ENCODE measurements at places on chromosomes 13 and 19.

DNA sequence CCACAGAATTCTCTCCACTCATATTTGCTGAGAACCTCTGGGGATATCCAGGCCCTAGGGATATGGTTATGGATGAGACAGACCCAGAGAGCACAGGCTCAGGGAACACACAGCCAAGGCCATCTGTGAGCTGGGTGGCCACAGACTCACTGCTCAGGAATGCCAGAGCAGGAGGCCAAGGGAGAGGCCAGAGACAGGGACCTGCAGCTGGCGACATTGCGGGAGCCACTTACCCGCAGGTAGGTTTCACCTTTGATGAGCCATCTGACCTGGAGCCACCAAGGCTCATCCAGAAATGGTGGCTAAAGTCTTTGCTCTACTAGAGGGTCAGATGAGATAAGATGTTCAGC is 29.4 kb downstream of the CCNE1 start:
- DNase-seq, result peak; percentile 52

DNA sequence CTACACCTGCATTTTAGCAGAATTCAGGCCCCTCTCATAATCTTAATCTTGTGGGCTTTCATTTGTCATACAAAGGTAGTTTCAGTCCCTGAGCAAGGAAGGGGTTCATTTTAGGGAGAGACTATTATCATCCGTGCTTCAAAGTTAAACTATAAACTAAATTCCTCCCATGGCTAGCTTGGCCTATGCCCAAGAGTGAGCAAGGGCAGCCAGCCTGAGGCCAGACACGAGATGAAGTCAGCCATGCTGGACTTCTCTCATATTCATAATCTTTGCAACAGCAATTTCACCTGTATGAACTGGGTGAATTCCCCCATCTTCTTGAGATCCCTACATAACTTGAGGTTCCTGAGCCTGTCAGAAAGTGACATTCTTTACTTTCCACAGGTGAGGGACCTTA is 13.0 kb downstream of the ERICH4 start:
- no peak for DNase-seq

DNA sequence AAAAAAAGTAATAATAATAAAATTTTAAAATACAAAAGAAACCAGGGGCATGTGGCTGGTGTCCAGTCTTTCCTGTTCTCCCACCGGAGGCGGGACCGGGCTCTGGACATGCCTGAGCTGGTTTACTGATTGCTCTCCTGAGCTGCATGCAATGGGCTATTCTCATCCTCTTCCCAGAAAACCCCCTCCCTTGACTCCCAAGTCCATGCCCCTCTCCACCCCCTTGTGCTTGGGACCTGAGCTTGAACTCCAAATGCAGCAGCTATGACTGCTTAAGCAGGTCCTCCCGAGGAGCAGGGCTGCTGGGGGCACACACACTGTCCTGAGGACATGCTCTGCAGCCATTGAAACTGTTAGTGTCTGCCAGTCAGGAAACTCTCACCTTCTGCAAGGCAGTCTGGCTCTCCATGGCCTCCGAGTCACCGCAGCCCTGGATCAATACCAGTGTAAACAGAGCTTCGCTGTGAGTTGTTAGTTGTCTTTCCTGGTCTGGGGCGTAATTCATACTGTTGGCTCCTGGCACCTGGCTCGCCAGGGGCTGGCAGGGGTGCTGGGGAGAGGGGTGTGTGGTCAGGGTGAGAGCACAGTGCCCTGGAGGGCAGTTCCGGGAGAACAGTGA is 41.6 kb upstream of the CHST8 start:
- no peak for DNase-seq

DNA sequence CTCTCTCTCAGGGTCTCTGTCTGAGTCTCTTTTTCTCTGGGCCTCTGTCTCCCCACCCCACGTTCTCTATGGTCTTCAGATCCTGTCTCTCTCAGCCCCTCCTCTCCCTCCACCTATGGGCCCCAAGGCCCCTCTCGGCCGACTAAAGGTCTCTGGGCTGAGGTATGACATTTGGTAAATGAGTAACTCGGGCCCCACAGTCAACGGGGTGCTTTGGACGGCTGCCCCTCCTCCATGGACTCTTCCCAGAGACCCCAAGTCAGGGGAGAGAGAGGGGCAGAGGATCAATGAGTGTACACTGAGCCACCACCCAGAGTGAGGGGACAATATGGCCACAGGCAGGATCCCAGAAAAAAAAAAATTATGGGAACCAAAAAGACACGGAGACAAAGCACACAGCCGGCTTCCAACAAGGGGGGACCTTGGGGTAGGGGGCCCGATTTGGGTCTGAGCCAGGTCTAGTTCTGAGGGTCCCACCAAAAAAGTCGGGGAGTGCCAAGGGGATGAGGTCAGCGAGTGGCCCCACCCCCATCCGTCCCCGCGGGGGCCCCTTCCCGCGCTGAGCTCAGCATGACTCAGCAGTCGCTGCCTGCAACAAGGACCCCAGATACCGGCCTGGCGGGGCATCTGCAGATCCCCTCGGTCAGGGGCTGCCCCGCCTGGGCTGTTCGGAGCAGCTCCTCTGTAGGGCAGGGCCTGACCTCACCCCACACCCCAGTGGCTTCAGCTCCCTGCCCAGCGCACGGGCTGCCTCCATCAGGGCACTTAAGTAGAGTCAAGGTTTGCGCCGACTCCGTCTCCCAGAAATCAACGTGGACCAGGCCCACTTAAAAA is 1.5 kb upstream of the FTL start:
- peak; percentile 86 for DNase-seq

GRCh38 chr19:54279406-54279962 is 1.4 kb downstream of the LILRB2 start:
- no peak for DNase-seq

- peak; percentile 63 for DNase-seq
Observed at GRCh38 chr19:18167975-18168645, 5.5 kb upstream of the IFI30 start.

- peak; percentile 83 for DNase-seq
Observed at GRCh38 chr19:48121909-48122371, 11.3 kb upstream of the PLA2G4C start.

DNA sequence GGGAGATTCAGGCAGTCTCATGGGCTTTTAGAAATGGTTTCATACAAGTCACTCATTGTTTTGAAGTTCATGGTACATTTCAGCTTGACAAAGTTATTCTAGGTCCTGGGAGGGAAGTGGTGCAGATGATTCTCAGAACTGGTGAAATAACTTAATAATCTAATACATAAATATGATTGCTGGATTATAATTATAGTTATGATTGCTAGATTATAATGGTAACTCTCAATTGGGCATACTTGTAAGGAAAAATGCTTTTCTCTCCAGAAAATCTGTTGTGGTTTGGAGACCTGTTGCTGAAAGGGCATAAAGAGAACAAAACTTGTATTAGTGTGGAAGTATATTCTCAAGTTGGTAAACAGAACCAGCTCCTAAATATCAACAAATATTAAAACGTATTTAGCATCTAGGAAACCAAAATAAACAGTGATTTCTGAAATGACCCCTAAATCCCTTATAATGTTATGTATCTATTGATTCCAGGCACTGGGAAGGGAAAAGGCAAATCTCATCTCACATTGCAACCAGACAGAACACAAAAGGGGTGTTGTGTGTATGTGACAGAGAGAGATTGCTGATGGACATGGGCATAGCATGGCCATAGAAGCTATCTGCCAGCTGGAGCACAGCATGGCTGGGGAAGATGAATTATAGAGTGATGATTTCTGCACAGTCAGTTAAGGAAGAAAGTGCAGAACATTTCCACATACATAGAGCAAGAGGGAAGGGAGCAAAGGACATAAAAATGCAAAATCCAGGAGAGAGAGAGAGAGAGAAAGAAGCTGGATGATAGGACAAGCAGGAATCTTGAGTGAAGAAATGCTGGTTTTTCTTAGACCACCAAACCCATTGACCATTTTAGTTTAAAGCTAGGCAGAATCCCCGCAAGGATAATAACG is 87.1 kb upstream of the FRY start:
- no peak for DNase-seq

DNA sequence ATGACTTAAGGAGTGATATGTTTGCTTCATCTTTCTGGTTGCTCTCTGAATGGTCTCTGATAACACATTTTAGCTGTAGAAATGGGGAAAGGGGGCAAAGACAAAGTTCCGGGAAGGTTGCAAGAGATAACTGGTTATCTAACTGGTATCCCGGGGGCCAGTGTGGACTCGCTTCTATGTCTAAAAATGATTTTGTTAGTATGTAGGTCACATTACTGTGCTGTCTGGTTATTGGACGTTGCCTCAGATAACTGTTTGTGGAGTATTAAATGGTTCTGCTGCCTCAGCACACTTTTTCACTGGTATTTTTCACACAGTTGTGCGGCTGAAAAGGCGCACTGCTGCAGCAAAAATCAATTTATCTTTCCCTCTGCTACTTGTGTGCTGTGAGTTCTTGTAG is 63.0 kb upstream of the ZNF536 start:
- DNase-seq, result no peak

DNA sequence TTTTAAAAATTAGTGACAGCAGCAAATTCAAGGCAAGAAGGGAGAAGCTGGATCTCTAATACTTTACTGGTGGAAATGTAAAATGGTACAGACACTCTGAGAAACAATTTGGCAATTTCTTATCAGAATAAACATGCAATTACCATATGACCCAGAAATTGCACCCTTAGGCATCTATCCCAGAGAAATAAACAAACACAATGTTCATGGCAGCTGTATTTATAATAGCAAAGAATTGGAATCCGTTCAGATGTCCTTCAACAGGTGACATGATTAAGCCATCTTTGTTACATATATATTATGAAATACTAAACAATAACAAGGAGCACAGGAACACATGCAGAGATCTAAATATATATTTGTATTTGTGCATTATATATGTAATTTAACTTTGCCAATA is 756.5 kb downstream of the SLITRK1 start:
- DNase-seq, result no peak

- DNase-seq, result no peak
Observed at GRCh38 chr19:46205183-46205984, 24.2 kb upstream of the IGFL1 start.

GRCh38 chr19:16285769-16286498 is 38.7 kb upstream of the KLF2 start:
- DNase-seq, result no peak

- DNase-seq, result peak; percentile 92
Observed at GRCh38 chr13:99322297-99323103, 15.3 kb upstream of the GPR183 start.

DNA sequence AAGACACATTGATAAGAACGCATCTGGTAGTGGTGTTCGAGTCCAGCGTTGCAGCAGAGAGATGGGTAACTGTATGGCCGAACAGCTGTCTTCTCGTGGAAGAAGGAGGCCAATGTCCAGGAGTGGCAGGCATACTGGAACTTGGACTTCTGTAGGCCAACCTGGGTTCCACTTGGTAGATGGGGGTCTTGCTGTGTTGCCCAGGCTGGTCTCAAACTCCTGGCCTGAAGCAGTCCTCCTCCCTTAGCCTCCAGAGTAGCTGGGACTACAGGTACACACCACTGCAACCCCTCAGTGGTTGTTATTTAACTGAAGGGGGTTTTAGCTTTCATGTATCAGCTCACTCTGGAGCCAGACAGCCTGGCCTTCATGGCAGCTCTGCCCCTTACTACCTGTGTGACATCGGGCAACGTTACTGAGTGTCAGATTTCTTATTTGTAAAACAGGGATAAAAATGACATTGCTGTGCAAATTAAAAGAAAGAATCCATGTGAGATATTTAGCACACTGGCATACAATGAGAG is 2.4 kb upstream of the UQCRFS1 start:
- DNase-seq, result no peak

DNA sequence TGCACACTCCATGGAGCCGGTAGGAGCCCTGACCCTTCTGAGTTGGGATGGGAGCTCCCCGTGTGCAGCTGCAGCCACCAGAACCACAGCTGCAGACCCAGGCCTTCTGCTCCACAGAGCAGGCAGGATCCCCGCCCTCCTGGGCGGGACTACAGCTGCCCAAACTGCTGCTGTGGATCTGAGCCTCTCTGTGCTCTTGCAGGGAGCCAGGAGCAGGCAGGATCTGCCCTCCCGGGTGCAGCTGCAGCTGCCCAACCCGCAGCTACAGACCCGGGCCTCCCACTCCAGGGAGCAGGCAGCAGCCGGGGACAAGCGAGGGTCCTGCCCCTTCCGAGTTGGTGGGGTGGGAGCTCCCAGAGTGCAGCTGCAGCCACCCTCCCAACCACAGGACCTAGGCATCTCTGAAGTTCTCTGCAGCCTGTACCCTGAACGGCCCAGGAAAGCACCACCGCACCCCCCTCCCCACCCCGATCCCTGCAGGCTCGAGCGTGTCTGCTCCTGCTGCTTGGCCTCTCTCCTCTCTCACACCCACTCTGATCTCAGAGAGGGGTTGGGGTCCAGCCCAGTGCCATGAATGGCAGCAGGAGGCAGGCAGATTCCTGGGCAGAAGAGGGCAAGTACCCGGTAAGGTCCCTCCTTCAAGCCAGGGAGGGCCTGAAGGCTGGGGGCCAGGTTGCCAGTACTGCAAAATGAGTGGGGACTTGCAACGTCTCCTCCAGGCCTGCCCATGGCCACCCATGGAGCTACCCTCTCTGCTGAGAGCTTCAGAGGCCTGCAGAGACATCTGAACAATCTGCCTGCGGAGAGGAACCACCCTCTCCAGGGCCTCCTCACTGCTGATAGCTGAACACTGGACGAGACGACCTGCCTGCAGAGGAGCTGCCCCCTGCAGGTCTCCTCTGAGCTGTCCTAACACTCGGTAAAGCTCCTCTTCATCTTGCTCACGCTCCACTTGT is 16.4 kb upstream of the EMP3 start:
- DNase-seq, result peak; percentile 42

- no peak for DNase-seq
Observed at GRCh38 chr13:66951426-66951825, 278.7 kb downstream of the PCDH9 start.

GRCh38 chr19:54600212-54600611 is 6.8 kb downstream of the LILRA1 start:
- DNase-seq, result no peak

DNA sequence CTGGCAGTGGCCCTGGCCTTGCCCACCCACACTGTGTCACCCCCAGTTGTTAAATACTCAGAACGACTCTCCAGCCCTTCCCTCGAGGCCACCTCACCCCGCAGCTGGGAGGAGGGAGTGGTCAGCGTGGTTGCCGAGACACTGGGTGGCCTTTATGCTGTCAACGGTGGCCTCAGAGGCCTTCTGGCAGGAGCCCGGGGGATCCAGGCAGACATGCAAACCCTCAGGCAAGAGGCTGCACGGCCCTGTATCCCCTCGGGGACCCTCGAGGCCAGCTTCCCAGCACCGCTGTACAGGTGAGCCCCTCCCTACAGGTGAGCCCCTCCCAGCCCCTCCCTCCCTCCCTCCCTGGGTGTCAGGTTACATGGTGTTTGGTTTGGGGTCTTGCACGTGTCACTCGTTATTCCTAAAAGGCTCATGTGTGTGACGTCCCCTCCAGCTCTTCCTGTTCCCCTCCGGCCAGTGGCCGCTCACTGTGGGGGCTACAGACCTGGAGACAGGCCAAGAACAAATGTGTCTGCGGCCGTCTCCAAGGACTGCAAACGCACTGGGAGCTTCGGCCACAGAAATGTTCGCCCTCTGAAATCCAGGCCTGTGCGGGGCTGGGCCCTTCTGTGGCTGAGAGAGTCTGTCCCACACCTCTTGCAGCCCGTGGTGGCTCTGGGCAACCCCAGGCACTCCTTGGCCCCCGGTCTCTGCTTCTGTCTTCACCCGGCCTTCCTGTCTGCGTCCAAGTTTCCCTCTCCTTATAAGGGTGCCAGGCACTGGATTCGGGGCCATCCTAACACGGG is at the start of gene TEKTIP1:
Gene TEKTIP1 (plus strand): TSS at position 210 of the 791 bp plus-strand sequence. CDS start 4 bp downstream, at position 214.
- DNase-seq, result peak; percentile 44

- no peak for DNase-seq
Observed at GRCh38 chr13:44651209-44651608, 75.1 kb upstream of the TSC22D1 start.

All from ELR (cell line).